ENCODE measurements at places on chromosomes 5 and 9. TPM values are rescaled to one million over a fixed set of nuclear protein-coding genes. Genes with fewer than 3 reads are reported as not detected.

Gene NME5
- not detected for total RNA-seq

Gene INSL6
- not detected for total RNA-seq

Gene FAM151B
- 0.98 TPM for total RNA-seq

Gene NSG2
- 7.1 TPM for total RNA-seq

Gene GPX3
- total RNA-seq = 3,069 TPM

Gene FBP1
- total RNA-seq = 1.7 TPM

Gene DNAH5
- 0.49 TPM for total RNA-seq

Gene SLC34A3
- total RNA-seq = not detected

Gene C9orf153
- total RNA-seq = not detected

Gene DRD1
- total RNA-seq = not detected

- H3K4me3 ChIP-seq = no peak overlapping the region
- H3K27ac ChIP-seq = no peak overlapping the region
- H3K4me1 ChIP-seq = no peaks in the 10 kb centered on the region
These were observed 105.7 kb upstream of the ALDH1B1 start for GRCh38 chr9:38286766-38287165.

DNA sequence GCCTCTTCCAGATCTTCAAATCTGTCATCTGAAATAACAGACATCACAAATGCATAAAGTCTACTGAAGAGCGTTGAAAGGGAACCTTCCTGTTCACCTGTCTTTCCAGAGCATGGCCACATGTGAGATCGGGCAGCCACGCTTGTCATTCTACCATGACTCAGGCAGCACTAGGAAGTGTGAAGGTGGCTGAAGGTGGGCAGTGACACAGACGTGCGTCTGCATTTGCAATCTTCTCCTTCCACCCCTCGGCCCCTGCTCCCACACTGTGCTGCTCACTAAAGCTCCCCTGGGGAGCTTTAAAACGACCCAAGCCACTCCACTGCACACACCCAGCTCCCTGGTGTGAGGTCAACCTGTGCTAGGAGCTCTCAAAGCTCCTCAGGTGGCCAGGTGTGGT lies 2.5 kb downstream of the ENTR1 start:
- H3K4me3 ChIP-seq = no peak overlapping the region
- H3K36me3 ChIP-seq = peaks cover 25% of the 10 kb centered on the region
- no peak overlapping the region for H3K27ac ChIP-seq
- DNase-seq = no peak
- no peaks in the 10 kb centered on the region for H3K27me3 ChIP-seq

GRCh38 chr9:93258818-93259489 lies 75.0 kb downstream of the WNK2 start:
- no peak overlapping the region for H3K4me3 ChIP-seq
- H3K4me1 ChIP-seq = no peaks in the 10 kb centered on the region
- DNase-seq = peak; percentile 75
- H3K27ac ChIP-seq = no peak overlapping the region

DNA sequence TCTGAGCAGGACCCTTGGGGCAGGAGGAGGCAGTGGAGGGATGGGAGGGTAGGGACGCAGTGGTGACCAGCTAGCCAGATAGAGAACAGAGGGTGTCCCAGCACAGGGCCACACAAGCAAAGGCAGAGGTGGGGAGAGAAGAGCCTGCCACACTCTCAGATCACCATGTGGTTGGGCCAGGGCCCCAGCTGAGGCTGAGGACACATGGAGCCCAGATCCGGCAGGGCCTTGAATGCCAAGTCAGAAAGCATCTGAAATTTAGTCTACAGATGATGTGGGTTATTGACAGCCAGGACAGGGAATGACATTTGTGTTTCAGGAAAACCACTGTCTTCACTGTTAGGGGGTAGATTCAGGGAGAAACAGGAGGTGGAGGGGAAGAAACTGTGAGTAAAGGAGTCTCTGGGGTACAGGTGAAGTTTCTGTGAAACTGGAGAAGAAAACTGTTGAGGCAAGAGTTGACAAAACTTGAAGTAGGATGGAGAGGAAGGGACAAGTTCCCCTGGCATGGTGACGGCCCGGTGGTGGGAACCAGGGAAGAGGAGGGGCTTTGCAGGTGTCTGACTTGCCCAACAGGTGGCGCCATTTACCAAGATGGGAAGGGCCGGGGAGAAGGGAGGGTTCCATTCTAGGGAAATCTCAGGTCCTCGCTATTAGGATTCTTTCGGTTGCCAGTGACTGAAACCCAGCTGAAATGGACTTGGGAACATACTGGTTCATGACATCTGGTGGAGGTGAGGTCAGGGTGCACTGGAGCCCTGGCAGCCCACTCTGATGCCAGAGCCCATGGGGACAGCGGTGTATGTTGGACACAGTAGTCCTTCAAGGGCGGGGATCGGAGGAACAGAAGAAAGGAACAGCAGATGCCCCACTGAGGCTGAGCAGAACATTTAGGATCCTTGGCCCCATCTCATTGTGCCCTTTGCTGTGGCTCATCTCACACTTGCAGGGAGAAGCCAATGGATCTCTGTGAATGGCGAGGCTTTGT lies 100.1 kb downstream of the KCNIP1 start:
- H3K27me3 ChIP-seq = no peaks in the 10 kb centered on the region
- H3K27ac ChIP-seq = no peak overlapping the region
- H3K4me1 ChIP-seq = no peaks in the 10 kb centered on the region

DNA sequence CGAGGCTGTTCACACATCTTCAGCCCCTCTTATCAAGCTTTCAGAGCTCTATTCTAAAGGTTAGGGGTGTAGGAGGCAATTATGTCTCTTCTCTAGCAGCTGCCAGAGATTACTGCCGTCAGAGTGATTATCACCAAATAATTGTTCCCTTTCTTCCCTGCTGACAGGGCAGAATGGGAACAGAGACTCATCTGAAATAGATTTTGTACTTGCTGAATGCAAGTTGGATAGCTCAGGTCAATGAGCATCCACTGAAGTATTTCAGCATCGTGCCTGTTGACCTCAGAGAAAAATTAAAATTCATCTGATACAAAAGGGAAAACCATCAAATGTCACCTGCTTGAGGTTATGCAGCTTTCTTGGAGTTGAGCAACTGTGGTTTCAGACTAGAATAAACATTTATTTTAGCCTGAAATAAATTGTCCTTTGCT lies 213.7 kb upstream of the MAP3K1 start:
- no peaks in the 10 kb centered on the region for H3K36me3 ChIP-seq
- DNase-seq = no peak
- no peak overlapping the region for H3K27ac ChIP-seq
- no peaks in the 10 kb centered on the region for H3K27me3 ChIP-seq
- no peak overlapping the region for H3K4me3 ChIP-seq

DNA sequence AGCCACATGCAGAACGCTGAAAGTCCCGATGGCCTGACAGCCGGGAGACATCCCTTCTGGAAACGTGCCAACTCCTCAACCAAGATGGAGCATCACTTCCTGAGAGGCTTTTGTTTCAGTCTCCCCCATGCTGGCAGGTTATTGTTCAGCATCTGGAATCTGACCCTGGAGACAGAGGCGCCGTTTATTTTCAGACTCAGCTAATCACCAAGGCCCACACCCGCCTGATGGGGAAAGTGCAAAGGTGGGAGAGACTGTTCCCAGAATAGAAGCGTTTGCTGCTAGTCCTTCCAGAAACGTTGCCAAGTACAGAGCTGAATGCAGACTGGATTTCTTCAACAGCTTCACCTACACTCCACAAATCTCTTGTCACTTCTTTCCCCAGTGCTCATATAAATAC lies 41.8 kb upstream of the S1PR3 start:
- peak; percentile 84 for DNase-seq
- no peak overlapping the region for H3K27ac ChIP-seq
- H3K4me3 ChIP-seq = no peak overlapping the region
- H3K4me1 ChIP-seq = peaks cover 47% of the 10 kb centered on the region

DNA sequence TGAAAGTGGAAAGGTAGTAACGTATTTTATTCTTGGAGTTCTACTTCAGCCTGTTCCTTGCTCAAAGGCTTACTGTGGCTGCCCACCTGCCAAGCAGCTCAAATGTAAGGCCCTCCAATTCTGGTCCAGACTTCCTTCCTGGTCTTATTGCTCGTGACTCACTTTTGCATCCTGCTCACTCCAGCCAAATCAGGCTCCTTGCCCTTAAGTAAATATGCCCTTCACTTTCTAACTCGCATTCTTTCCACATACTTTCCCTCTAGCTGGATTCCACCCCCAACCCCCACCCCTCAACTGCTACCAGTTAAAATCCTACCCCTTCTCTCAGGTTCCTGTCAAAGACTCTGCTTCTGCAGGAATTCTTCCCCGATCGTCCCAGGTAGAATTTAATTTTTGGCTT lies 96.6 kb downstream of the GALNT10 start:
- H3K36me3 ChIP-seq = no peaks in the 10 kb centered on the region
- peak overlapping the region; percentile 18 for H3K27ac ChIP-seq
- H3K4me1 ChIP-seq = peaks cover 23% of the 10 kb centered on the region
- no peaks in the 10 kb centered on the region for H3K27me3 ChIP-seq

DNA sequence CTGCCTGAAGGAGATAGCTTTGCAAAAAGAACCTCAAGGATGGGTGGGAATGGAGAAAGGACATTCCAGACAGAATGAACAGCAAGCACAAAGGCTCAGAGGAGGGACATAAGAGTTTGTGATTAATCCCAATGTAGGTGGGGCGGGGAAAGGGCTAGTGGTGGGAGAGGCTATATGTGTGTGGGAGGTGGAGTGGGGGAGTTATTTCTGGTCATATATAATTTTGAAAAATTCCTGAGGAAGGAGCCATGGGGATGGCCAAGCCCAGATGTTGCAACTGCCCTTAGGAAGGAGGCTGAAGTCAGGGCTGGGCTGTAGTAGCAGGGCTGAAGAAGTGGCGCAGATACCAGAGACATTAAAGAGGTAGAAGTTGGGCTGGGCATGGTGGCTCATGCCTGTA lies 13.4 kb upstream of the CCL27 start:
- DNase-seq = no peak
- H3K4me1 ChIP-seq = no peaks in the 10 kb centered on the region
- H3K27me3 ChIP-seq = no peaks in the 10 kb centered on the region
- H3K27ac ChIP-seq = no peak overlapping the region

GRCh38 chr9:107541523-107541922 lies 52.0 kb upstream of the KLF4 start:
- H3K27me3 ChIP-seq = no peaks in the 10 kb centered on the region
- H3K4me3 ChIP-seq = no peak overlapping the region
- DNase-seq = no peak
- no peak overlapping the region for H3K27ac ChIP-seq

- no peaks in the 10 kb centered on the region for H3K4me1 ChIP-seq
- no peak overlapping the region for H3K4me3 ChIP-seq
- H3K27ac ChIP-seq = no peak overlapping the region
- H3K36me3 ChIP-seq = no peaks in the 10 kb centered on the region
These were observed 8.7 kb upstream of the TMEM141 start for GRCh38 chr9:136782452-136782851.

- no peaks in the 10 kb centered on the region for H3K36me3 ChIP-seq
- no peaks in the 10 kb centered on the region for H3K27me3 ChIP-seq
- peak overlapping the region; percentile 64 for H3K27ac ChIP-seq
- no peaks in the 10 kb centered on the region for H3K4me1 ChIP-seq
These were observed 17.6 kb downstream of the C9orf43 start for GRCh38 chr9:113428062-113428615.

DNA sequence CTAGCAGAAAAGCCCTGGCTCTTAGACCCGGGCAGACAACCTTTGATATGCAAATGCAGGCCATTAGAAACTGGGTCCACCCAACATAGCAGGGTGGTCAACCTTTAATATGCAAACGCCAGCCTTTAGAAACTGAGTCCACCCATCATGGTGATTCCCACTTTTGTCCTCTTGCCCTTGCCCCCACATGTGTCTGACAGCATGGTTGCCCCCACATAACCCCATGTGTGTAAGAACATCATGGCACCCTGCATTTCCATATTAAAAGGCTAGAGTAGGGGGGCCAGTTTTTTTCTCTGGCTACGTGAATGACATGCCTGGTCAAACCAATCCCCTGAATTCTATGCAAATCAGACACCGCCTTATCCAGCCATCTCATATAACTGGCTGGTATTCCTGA lies 273.2 kb upstream of the PRDM9 start:
- H3K27me3 ChIP-seq = no peaks in the 10 kb centered on the region
- H3K27ac ChIP-seq = no peak overlapping the region
- no peak overlapping the region for H3K4me3 ChIP-seq
- no peaks in the 10 kb centered on the region for H3K36me3 ChIP-seq
